H54 (cell line): ENCODE measurements at places on chromosomes 3 and 15.

GRCh38 chr3:10845839-10846656 lies 30.0 kb downstream of the SLC6A11 start:
- no peak for DNase-seq

- peak; percentile 27 for DNase-seq
These were observed 109.6 kb upstream of the CTDSPL start for GRCh38 chr3:37751967-37752648.

GRCh38 chr3:121988146-121988545 lies 33.9 kb downstream of the ILDR1 start:
- DNase-seq = no peak

GRCh38 chr15:56973463-56973862 lies 55.0 kb downstream of the TCF12 start:
- DNase-seq = no peak

DNA sequence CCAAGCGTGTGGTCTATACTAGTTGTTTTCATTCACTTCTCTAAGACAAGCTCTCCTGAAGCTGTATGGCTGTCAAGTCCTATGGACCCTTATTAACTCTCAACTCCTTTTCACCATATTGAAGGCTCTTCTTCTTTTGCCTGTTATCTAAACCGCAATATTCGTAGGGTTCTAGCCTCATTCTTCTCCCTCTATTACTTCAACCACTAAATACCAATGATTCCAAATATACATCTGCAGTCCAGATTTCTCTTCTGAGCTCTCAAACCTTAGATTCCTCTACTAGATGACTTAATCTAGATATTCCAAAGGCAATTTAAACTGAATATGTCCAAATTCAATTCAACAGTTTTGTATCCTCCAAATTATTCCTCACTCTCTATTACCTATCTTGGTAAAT lies 24.6 kb downstream of the AQR start:
- DNase-seq = no peak

GRCh38 chr3:190854062-190854461 lies 8.4 kb downstream of the GMNC start:
- DNase-seq = no peak

GRCh38 chr3:126959136-126959920 lies 23.6 kb upstream of the PLXNA1 start:
- DNase-seq = no peak
